Glutamatergic neuron (in vitro differentiated cells): ENCODE measurements at places on chromosomes 7 and 10.

DNA sequence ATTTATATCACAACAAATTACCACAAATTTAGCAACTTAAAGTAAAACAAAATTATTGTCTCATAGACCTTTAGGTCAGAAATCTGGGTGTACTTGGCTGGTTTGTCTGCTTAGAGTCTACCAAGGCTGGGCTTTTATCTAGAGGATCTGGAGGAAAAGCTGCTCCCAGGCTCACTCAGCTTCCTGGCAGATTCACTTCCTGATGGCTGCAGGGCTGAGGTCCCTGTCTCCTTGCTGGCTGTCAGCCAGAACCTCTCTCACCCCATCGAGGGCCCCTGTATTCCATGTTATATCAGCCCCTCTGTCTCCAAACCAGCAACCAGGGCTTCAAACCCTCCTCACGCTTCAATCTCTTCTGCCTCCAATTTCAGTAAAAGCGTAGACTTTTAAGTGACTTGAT lies 734.9 kb downstream of the NRG3 start:
- DNase-seq: peak; percentile 23
- H3K27ac ChIP-seq: no peak overlapping the region
- H3K4me3 ChIP-seq: no peak overlapping the region

GRCh38 chr7:107971613-107972012 lies 31.3 kb downstream of the LAMB1 start:
- H3K36me3 ChIP-seq: no peaks in the 10 kb centered on the region
- H3K4me1 ChIP-seq: no peaks in the 10 kb centered on the region
- H3K27me3 ChIP-seq: peaks cover 2% of the 10 kb centered on the region
- no peak overlapping the region for H3K27ac ChIP-seq
- no peak for DNase-seq

DNA sequence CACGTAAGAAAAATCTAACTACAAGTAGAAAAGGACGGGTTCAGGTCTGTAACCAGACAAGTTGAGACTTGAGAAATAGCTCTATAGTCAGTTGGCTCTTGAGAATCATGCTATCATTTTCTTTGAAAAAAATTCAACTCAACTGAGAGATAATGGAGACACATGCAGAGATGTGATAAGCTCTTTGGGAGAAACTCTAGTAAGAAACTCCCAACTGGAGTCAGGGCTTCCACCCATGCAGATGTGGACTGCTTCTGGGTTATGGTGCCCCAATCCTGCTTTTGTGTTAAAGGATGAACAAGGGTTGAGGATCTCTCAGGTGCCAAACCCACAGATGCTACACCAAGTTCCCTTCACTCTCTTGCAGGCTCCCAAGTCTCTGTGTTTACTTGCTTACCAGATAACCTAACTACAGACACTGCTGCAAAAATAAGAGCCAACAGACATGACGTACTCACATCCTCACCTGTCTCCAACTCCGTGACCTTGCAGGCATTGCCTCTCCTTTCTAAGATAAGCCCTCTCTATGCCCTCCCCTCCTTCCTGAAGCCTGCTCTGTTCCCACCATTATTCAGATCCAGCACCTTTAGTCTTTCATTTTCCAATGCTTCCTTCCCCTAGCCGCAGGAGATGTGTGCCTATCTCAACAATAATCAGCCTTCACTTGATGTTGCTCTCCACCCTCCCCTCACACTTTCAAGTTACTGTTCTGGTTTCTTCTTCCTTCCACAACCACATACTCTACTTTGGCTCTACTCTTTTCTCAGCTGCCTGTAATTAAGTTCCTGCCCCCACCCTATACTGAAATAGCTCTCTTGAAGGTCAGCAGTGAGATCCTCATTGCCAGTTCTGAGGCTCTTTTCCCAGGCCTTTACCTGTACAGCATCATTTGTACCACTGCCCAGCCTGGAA lies 130.0 kb downstream of the ICA1 start:
- no peak overlapping the region for H3K4me3 ChIP-seq
- no peak overlapping the region for H3K27ac ChIP-seq
- no peaks in the 10 kb centered on the region for H3K36me3 ChIP-seq
- no peaks in the 10 kb centered on the region for H3K4me1 ChIP-seq
- no peak for DNase-seq

GRCh38 chr7:132049462-132050304 lies 493.3 kb upstream of the PODXL start:
- H3K4me3 ChIP-seq: no peak overlapping the region
- no peaks in the 10 kb centered on the region for H3K27me3 ChIP-seq
- peak; percentile 79 for DNase-seq
- H3K4me1 ChIP-seq: peaks cover 5% of the 10 kb centered on the region
- peaks cover 12% of the 10 kb centered on the region for H3K36me3 ChIP-seq

GRCh38 chr10:649798-650440 lies 39.5 kb downstream of the DIP2C start:
- H3K27ac ChIP-seq: no peak overlapping the region
- H3K36me3 ChIP-seq: peaks cover under 1% of the 10 kb centered on the region
- no peak overlapping the region for H3K4me3 ChIP-seq
- no peak for DNase-seq
- H3K4me1 ChIP-seq: peaks cover 20% of the 10 kb centered on the region

DNA sequence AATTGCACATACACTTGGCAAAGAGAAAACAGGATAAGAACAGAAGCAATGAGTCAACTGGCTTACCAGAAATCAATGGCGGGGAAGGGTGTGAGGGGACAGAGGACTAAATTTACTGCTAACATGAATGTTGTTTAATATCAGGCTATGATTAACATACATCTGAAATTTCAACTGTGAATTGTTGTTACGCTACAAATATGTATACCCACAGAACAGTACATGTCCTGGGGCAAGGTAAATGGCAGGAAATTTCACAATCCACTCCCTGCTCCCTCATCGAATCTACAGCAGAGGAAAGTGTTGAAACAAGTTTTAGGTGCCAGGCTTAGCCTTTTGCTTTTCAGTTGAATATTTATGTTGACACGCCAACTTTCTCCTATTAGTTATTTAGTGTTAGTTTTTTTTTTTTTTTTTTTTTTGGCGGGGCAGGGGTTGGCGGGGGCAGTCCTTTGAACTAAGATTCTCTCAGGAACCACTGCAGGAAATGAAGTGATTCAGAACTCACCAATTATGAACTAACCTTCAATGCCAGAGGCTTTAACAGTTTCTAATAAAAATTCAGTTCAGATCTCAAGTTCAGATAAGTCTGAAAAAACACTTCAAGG lies 99.0 kb downstream of the UBE2H start:
- no peak for DNase-seq
- no peak overlapping the region for H3K27ac ChIP-seq
- H3K4me1 ChIP-seq: no peaks in the 10 kb centered on the region
- H3K36me3 ChIP-seq: no peaks in the 10 kb centered on the region
- no peak overlapping the region for H3K4me3 ChIP-seq

DNA sequence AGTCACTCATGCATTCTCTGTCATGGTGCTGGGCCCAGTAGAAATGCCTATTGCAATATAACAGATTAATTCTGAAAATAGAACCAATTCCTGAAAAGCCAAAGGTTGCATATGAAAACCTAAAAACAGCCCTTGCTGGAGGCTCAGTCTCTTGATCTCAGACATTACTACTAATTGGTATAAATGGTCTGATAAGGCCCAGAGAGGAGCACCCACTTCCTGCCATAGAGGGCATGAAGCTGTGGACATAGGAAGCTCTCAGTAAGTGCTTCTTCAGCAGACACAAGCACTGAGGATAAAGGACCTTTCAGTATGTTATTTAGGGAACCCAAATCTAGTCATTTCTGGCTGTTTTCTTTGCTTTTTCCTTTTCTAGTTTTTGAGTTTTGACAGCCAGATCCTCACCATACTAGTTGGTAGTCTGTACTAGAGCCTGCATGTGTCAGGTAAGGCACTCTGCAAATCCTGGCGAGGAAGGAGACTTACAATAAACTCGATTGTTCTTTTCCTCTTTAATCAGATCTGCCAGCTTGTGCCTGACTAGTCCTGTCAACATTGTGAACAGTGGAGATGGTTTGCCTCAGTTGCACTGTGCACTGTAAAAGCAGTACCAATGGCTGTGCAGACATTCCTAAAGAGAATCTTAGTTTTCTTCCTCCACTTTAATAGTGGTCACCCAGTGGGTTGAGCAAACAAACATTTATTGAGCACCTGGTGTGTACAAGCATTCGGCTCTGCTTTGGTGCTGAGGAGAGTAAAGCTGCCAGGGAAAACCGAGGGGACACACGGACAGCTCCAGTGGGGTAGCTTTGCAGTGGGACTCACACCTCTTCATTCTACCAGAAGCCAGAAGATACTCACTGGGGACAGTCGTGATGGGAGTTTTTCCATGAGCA lies 140.9 kb downstream of the CHN2 start:
- DNase-seq: no peak
- peaks cover 5% of the 10 kb centered on the region for H3K27me3 ChIP-seq
- H3K36me3 ChIP-seq: no peaks in the 10 kb centered on the region
- peaks cover 44% of the 10 kb centered on the region for H3K4me1 ChIP-seq
- H3K4me3 ChIP-seq: peak overlapping the region; percentile 23

DNA sequence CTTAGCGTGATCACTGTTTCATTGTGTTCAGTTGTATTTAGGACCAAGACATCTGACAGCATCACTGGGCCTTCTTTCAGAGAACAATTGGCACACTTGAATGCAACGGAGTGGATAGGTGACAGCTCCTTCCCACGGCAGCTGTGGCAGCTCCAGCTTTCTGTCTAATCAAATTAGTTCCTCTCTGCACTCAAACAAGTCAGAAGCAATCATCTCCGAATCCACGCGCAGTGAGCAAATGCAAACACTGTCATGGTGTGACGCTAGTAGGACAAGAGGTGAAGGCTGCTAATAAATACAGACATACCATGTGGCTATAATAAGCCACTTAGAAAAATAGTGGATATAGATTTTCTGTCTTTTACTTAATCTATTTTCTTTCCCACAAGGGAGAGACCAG lies 542.4 kb downstream of the ACTR3B start:
- H3K27ac ChIP-seq: no peak overlapping the region
- H3K4me3 ChIP-seq: no peak overlapping the region
- peaks cover 2% of the 10 kb centered on the region for H3K27me3 ChIP-seq
- DNase-seq: no peak
- no peaks in the 10 kb centered on the region for H3K36me3 ChIP-seq

DNA sequence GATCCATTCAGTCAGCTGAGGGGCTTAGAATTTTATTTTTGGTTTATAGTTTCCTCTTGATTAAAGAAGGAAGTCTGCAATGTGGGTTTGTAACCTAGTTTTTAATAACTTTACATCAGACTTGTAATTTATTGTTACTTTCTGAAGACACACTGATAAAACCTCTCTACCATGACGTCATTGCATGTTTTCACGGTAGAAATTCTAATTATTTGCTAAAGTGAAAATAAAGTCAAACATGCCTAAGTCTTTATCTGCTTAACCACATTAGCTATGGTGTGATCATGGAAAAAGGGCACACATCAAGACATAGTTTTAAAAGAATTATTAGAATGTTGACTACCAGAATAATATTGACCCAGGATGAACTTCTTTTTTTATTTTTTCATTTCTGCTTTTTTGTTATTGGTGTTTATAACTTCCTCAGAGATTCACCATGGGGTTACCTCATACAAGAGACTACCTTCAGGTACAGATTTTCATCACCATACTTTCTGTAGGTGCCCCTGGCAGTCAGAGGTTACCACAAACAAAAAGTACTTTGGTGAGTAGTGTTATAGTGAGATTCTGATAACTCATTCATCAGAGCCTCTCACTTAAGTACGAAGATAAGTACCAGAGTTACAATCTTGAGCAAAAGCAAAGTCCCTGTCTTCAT lies 7.0 kb upstream of the PANK1 start:
- H3K27ac ChIP-seq: no peak overlapping the region
- no peak for DNase-seq
- H3K4me3 ChIP-seq: no peak overlapping the region
- no peaks in the 10 kb centered on the region for H3K4me1 ChIP-seq
- no peaks in the 10 kb centered on the region for H3K27me3 ChIP-seq

GRCh38 chr10:97578171-97578844 lies 5.7 kb downstream of the ANKRD2 start:
- no peak overlapping the region for H3K27ac ChIP-seq
- no peak overlapping the region for H3K4me3 ChIP-seq
- no peak for DNase-seq
- no peaks in the 10 kb centered on the region for H3K36me3 ChIP-seq
- H3K27me3 ChIP-seq: peaks cover 9% of the 10 kb centered on the region
- no peaks in the 10 kb centered on the region for H3K4me1 ChIP-seq
